ENCODE measurements at places on chromosomes 3 and 15.

GRCh38 chr3:50658416-50658815, 16.3 kb upstream of the DOCK3 start:
- no peak for DNase-seq

- no peak for DNase-seq
Measured at GRCh38 chr3:71500696-71501095, 82.8 kb downstream of the FOXP1 start.

DNA sequence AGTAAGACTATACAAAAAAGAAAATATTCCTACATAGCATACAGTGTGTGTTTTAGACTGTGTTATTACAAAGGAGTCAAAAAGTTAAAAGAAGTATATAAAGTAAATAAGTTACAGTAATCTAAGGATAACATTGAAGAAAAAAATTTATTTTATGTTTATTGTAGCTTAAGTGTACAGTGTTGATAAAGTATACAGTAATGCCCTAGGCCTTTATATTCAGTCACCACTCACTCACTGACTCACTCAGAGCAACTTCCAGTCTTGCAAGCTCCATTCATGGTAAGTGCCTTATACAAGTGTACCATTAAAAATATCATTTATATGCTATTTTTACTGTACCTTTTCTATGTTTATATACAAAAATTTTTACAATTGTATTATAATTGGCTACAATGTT, 220.1 kb downstream of the BCHE start:
- no peak for DNase-seq

- DNase-seq, result peak; percentile 76
Measured at GRCh38 chr3:19146685-19147650, 1.3 kb upstream of the KCNH8 start.

GRCh38 chr3:37301980-37302708, 127.8 kb upstream of the LRRFIP2 start:
- no peak for DNase-seq

DNA sequence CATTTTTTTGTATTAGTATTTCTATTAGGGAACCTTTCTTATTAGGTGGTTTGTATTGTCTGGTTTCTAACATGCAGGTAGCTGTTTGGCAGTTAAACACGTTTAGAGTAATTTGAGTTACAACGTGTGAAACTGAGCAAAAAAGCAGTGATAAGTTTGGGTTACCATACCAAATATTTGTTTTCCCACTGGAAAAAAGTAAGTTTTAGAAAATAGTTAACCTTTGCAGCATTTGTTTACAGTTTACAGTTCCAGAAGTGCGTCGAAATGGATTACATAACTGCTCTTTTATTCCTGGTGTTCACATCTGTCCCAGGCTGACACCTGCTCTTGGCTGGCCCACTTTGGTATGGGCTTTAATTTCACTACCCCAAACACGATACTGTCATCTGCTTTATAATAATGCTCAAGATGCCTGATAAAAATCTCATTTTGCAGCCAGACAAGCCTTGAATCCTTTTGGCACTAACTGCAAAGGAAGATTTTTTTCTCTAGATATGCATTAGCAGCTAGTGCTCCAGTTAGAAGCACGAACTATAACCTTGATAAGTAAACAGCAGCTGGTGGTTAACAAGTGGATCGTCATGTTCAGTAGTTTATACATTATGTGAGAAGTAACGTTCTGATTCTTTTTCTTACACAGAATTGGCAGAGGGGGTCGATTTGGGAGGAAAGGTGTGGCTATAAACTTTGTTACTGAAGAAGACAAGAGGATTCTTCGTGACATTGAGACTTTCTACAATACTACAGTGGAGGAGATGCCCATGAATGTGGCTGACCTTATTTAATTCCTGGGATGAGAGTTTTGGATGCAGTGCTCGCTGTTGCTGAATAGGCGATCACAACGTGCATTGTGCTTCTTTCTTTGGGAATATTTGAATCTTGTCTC, 5.3 kb downstream of the EIF4A2 start:
- no peak for DNase-seq

- peak; percentile 40 for DNase-seq
Measured at GRCh38 chr3:9226326-9226725, 23.1 kb downstream of the SRGAP3 start.

GRCh38 chr3:185988080-185988815, 50.4 kb upstream of the TRA2B start:
- no peak for DNase-seq

Measured in adipocyte (in vitro differentiated cells).